ENCODE measurements at places on chromosomes 1 and 21. TPM values are rescaled to one million over a fixed set of nuclear protein-coding genes. Genes with fewer than 3 reads are reported as not detected.

FCRL6 gene
- 0.16 TPM for total RNA-seq

F11R gene
- 19.3 TPM for total RNA-seq

TRIM62 gene
- 6.0 TPM for total RNA-seq

ADPRS gene
- total RNA-seq = 38.3 TPM

OLIG2 gene
- total RNA-seq = 5.8 TPM

SLC25A34 gene
- 3.4 TPM for total RNA-seq

RORC gene
- 1.6 TPM for total RNA-seq

CD1D gene
- total RNA-seq = 2.7 TPM

ZBTB18 gene
- 112 TPM for total RNA-seq
